ENCODE measurements at places on chromosomes 12 and 14.

GRCh38 chr14:46399049-46399448 lies 252.5 kb downstream of the RPL10L start:
- no peak for DNase-seq

DNA sequence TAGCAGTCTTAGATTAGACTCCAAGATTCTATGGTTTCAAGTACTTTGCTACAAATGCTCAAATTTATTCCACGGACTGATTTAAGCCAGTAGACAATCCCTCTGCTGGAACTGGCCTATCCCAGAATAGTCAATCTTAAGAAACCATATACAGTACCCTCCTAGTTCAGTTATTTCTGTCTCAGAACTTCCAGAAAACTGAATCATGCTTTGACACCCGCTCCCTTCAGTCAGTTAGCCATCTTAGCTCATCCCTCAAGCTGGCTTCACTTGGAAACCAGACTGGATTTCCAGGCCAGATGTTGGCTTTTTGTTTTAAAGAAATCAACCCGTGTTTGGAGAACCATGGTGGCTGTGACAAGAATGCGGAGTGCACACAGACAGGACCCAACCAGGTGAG lies 125.5 kb downstream of the NT5DC3 start:
- no peak for DNase-seq

- no peak for DNase-seq
These were observed 109.9 kb downstream of the NCOR2 start for GRCh38 chr12:124457287-124458219.

DNA sequence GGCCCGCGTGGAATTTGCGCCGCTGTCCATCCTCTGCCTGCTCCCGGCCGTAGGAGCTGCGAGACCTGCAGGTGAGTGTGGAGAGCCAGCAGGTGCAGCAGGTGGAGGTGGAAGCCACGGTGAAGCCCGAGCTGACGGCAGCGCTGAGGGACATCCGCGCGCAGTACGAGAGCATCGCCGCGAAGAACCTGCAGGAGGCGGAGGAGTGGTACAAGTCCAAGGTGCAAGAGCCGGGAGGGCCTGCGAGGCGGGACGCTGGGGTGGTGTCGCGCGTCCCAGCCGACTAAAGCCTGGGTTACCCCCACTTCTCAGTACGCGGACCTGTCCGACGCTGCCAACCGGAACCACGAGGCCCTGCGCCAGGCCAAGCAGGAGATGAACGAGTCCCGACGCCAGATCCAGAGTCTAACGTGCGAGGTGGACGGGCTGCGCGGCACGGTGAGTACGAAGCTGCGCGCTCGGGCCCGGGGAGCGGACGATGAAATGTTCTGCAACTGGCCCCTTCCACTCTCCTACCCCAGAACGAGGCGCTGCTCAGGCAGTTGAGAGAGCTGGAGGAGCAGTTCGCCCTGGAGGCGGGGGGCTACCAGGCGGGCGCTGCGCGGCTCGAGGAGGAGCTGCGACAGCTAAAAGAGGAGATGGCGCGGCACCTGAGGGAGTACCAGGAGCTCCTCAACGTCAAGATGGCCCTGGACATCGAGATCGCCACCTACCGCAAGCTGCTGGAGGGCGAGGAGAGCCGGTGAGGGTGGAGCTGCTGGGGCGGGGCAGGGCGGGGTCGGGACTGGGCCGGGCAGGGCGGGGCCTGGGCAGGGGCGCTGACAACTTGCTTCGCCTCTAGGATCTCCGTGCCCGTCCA lies 2.1 kb downstream of the PRPH start:
- DNase-seq: no peak

DNA sequence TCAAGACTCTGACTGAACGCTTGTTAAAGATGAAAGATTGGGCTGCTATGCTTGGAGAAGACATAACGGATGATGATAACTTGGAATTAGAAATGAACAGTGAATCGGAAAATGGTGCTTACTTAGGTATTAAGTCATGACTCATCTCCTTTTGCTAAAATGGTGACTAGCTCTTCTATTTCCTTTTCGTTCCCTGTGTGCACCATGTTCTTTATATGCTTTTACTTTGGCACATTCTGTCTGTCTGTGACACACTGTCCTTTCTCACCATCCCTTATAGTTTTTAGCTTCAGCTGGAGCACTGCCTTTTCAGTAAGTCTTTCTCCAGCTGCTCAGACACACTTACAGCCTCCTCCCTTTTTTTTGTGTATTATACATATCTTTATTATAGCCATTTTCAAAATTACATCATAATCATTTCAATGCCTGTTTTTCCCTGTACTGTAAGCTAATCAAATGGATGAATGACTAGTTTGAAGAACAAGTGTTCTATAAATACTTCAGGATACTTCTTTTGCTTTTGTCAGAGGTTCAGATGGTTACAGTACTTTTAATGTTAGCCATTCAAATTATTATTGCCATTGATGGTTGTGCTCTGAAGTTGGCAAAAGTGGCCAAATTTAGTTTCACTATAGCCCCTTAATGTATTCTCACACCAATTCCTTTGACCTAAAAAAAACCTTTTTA lies 68.6 kb downstream of the MIA2 start:
- DNase-seq: no peak

GRCh38 chr12:69329669-69330428 lies 18.3 kb upstream of the LYZ start:
- DNase-seq: no peak

DNA sequence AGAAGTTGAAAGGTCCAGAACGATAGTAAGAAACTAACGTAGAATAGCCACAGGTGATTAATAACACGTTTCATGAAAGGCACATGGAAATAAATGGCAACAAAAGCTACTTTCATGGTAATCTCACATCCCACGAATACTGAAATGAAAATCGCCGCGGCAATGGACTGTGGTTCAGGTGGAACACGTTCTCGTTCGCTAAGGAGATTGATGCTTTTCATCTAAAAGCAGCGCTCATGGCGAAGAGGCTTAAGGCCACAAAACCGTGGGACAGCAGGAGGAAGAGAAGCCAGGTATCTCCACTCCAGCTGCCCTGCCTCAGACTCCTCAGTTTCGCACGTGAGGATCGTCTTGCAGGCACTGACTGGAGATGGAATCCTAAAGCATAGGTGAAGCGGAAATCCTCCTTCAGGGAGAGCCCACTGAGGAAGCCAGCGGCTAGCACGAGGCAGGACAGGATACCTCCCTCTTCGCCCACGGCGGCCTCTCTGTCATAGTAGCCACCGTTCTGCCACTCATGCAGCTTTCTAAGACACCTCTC lies 696 bp upstream of the GPHN start:
- peak; percentile 2 for DNase-seq

DNA sequence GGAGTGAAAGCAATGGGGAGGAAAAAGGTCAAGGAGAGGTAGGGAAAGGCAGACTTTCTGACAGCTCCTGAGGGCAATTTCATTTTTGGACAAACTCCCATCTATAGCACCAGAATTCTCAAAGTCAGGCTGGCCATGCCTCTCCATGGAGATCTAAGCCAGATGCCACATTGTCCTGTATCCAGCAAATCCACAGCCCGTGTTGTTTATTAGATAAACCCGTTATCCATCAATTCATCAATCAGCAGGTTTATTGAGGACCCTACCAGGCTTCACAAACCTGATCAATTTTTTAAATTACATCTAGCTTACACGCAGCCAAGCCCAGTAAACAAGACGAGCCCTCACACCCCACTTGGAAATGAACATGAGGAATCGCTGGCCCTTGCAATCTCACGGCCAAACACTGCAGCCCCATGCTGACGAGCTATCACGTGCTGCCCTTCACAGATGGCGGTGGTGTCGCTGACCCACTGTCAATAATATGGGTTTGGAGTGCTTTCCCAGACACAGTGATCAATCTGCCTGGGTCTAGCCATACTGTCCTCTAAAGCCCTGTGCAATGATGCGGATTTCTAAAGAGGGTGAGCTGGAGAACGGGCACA lies 332.9 kb downstream of the DPF3 start:
- DNase-seq: no peak

GRCh38 chr12:106001837-106002218 lies 136.9 kb downstream of the NUAK1 start:
- DNase-seq: no peak

DNA sequence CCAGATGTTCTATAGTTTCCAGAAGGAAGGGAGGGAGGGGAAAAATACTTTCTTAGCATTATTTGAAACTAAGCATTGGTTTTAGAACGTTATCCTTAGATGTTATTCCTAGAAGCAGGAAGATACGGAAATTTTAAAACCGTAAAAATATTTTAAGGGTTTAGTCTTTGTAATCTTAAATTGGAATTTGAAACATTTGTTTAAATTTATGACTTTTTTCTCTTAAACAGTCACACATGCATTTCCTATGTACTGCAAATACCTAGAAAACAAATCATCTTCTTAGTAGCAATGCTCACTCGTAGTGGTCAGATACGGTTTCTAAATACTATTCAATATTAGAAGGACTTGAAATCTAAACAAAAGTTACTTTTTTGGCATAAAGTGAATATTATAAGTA lies 282.0 kb downstream of the ERC1 start:
- DNase-seq: no peak

- no peak for DNase-seq
These were observed 517.1 kb downstream of the PRKD1 start for GRCh38 chr14:29410581-29410980.

GRCh38 chr14:31921721-31922120 lies 155.4 kb upstream of the ARHGAP5 start:
- DNase-seq: no peak

GRCh38 chr12:26712892-26713291 lies 120.1 kb downstream of the ITPR2 start:
- DNase-seq: no peak

DNA sequence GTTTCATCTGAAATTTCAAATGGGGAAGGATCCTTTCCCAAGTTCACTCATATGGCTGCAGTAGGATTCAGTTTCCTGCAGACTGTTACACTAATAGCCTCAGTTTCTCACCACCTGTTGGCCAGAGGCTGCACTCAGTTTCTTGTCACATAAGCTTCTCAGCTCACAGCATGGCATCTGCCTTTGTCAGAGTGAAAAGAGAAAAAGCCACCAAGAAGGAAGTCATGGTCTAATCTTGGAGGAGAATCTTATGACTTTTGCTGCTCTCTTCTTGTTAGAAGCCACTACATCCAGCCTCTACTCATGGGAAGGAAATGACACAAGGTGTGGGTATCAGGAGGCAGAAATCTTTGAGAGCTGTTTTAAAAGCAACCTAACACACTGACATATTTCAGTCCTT lies 39.4 kb upstream of the BTG1 start:
- no peak for DNase-seq
